Bronchial smooth muscle cell (primary cell): ENCODE measurements at places on chromosomes 7 and 10. TPM values are rescaled to one million over a fixed set of nuclear protein-coding genes. Genes with fewer than 3 reads are reported as not detected.

PRPS1L1 gene
- total RNA-seq, result not detected in 2 replicates

DPCD gene
- 52.8 and 67.7 TPM in 2 replicates for total RNA-seq

PRKG1 gene
- 28.5 and 39.7 TPM in 2 replicates for total RNA-seq

FAM24B gene
- 7.3 and 10.7 TPM in 2 replicates for total RNA-seq

SPDYE2B gene
- not detected in 2 replicates for total RNA-seq

TMEM229A gene
- not detected in 2 replicates for total RNA-seq

LRRD1 gene
- under 0.01 TPM in 1 of 2 replicates, not detected in the other for total RNA-seq

SOSTDC1 gene
- 0.16 TPM in 1 of 2 replicates, not detected in the other for total RNA-seq
